ENCODE measurements at places on chromosomes 12 and 14. TPM values are rescaled to one million over a fixed set of nuclear protein-coding genes. Genes with fewer than 3 reads are reported as not detected.

DNA sequence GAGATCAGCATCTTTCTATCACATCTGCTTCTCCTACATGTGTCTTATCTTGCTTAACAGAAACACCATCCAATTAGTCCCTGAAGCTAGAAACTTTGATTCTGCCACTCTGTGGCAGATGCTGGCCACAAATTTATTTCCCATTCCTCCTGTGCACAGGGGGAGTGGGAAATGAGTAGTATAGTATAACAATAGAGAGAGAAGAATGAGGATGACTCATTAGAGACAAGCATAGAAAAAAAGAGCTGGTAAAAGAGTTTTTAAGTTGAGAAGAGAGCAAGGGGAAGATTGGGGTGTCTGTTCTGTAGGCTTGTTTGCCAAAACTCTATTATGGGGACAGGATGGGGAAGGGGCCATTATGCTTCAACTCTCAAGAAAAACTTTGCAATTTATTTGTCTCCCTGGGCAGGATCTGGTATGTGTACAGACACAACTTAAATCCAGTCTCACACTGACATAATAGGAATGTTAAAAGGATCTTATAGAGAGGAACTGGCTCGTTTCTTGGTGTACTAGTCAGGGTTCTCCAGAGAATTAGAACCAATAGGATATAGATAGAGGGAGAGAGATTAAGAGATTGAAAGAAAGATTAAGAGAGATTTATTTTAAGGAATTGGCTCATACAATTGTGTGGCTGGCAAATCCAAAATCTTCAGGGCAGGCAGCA lies 142.6 kb upstream of the CPSF6 start:
- DNase-seq: no peak

GRCh38 chr12:92412856-92413255 lies 267.2 kb upstream of the BTG1 start:
- no peak for DNase-seq

DNA sequence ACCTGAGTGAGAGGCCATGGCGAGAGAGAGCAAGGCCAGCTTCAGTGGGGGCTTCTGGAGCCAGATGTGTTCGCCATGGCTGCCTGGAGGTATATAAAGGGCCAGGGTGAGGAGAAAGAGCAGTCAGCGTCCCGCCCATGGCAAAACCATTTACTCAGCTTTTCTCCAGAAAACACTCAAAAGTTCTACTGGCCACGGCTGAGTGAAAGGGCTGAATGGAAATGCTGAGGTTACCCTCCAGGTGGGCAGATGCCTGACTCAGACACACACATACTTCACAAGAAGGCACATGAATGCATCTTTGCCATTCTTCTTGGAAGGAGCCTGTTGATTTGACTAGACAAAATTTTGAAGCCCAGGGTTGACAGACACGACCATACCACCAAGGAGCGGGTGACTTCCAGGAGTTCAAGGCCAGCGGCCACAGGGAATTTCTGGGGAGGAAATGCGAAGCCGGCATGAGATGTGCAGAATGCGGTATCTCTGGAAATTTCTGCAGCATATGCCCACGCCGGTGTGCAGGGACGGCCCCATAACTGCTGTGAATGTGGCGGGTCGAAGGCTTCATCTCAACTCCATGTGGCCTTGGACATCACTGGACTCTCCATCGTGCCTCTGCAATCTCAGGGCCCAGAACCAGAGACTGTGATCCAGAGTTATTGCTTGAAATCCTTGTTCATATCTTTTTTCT lies at the start of gene IL31:
Gene IL31 (minus strand): TSS at position 67 of the 691 bp plus-strand sequence. CDS start 49 bp downstream, at position 18.
- no peak for DNase-seq

DNA sequence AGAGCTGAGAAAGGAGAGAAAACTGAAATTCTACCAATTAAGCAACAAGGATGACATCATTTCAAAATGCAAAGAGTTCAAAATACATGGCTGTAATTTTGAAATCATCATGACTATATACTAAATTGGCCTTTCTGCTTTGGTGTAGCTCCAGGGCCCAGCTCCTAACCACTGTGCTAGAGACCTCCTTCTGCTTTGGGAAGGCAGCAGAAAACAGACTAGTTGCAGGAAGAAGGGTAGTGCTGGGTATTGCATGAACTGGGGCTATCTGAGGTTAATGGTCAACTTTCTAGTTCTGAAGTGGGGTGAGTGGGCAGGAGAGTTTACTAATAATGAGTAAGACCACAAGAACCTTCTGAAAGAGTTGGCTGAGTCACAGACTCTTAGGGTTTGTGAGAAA lies 66.2 kb downstream of the PTGER2 start:
- no peak for DNase-seq

DNA sequence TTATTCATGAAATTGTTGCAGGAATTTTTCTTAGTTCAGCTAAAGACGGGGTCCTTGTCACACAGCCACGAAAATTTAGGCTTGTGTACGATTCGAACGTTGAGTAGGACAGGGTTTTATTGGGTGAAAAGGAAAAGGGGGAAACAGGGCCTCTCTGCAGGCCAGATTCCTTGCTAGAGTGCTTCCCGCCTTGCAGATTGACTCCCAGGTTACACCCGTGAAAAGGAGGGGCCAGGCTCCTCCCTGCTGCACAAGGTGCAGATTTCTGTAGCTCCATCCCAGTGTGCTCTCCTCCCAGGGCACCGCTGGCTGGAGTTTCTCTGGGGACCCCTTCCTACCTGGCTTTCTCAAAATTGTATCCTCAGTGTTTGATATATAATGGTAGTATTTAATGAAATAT lies 221.5 kb downstream of the ERC1 start:
- no peak for DNase-seq

DNA sequence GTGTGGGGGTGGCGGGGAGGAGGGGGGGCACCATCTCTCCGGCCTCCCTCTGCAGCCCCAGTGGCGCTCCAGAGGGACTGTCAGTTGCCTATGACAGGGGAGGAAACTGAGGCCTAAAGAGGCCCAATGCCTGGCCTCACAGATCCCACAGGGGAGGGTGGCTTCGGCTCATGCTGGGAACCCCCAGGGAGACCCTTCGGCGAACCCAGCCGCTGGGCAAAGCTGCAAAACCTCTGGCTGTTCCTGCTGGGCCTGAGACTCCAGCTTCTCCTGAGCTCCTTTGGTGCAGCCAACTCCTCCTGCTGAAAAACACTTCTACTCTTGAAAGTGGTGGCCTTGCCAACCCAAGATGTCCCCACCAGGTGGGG lies 170.1 kb upstream of the RTL1 start:
- DNase-seq: no peak

DNA sequence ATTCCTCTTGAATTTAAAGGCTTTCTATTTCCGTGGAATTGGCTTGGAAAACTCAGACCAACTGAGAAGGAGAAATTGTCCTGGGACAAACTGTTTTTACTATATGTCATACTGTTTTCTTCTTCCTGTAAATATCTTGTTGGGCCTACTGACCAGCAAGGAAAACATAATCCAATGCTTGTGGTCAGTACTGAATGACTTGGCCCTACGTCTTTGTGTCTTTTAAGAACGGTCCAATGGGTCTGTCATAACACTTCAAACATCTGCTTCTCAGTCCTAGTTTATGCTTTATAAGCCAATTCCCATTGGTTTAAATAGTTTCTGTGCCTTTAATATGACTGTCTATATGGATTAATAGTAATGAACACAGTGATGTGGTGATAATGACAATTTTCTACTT lies 248.5 kb upstream of the DDHD1 start:
- DNase-seq: no peak

DNA sequence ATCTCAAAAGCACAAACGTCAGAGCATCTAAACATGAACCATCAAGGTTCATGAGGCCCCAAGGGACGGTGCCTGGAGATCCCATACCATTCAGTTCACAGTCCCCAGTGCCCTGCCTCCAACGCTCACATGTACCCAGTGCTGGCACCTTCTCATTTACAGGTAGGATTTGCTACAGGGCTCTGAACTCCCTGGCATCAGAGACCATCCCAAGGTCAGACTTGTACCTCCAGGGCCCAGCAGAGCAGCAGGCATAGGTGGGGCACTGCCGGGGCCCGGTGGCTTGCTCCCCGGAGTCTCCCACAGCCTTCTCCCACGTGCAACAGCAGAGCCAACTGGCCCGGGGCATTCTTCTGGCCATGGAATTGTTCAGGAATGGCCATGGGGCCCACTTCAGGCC lies 114.8 kb downstream of the BCL11B start:
- no peak for DNase-seq

DNA sequence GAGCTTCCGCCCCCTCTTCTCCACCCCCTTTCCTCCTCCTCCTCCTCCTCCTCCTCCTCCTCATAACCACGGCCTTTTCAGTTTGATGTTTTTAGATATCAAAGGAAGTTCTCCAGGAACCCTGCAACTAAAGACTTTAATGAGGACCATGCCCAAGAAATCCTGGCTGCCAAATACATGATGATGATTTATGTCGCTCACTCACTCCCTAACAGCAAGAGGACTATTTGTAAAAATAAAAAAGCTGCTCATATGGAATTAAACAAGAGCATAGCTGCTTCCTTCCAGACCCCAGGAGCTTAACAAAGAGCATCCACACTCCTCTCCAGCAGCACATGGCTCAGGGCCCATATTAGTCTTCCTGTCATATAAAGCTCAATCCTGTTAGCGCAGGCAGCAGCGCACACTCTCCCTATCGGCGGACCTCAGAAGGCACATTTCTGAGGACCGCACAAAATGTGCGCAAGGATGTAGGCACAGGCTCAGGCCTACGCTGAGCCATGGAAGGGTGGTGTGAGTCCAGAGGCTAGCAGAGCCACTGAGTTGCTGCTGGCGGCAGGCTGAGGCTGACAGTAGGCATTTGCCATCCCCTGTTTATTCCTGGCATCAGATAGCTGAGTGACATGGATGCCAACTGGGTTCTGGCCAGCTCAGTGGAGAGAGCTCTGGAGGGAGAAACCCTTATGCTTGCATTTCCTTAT lies 232.8 kb downstream of the MSRB3 start:
- DNase-seq: no peak

DNA sequence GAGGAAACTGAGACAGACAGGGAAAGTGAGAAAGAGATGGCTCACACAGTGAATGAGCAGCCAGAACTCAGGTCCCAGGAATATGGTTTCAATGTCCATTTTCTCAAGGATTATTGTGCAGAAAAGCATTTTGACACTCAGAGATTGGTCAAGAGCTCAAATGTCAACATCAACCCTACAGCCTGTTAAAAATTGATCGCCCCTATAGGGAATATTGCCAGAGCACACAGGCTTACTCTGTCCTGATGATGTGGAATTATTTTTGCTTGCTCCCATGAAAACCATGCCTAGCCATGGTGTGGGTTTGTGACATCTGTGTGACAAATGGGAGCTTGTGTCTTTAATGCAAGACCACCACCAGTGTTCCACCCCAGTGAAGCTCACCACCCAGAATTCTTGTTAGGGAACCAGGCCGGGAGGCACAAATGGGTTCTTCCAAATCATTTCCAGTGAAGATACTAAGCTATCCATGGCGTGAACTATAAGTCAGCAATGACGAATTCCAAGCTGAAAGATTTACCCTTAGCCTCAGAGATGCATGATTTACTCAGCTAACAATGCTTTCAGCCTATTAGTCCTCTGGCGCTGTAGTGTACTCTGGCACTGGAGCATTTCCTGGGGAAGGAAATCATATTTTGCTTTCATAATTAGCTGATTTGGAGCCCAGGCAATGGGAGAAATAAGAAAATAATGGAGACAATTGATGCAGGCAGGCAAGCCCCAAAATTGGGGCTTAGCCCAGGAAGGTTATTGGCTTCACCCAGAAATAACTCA lies 1188.2 kb upstream of the TMEM132C start:
- no peak for DNase-seq

DNA sequence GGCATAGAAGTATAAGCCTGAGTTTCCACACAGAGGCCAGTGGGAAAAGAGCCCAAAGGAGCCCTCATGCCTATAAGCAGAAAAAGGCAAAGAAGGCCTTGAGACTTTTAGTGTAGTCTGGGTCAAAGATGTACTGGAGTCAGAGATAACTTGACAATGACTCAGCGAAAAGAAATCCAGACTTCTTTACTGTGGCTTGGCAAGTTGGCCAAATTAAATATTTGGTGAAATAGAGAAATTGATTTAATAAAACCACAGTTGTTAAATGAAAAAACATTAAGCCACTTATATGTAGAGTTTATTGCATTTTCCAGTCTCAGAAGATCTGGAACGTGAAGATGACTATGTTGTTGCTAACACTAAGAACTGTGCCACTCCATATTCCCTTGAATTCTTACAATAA lies 105.1 kb downstream of the TMTC3 start:
- peak; percentile 21 for DNase-seq

GRCh38 chr12:28223025-28223554 lies 32.8 kb downstream of the CCDC91 start:
- no peak for DNase-seq

GRCh38 chr12:103144278-103144677 lies 186.8 kb downstream of the ASCL1 start:
- no peak for DNase-seq

GRCh38 chr12:123351349-123351748 lies 13.3 kb downstream of the SBNO1 start:
- DNase-seq: no peak

DNA sequence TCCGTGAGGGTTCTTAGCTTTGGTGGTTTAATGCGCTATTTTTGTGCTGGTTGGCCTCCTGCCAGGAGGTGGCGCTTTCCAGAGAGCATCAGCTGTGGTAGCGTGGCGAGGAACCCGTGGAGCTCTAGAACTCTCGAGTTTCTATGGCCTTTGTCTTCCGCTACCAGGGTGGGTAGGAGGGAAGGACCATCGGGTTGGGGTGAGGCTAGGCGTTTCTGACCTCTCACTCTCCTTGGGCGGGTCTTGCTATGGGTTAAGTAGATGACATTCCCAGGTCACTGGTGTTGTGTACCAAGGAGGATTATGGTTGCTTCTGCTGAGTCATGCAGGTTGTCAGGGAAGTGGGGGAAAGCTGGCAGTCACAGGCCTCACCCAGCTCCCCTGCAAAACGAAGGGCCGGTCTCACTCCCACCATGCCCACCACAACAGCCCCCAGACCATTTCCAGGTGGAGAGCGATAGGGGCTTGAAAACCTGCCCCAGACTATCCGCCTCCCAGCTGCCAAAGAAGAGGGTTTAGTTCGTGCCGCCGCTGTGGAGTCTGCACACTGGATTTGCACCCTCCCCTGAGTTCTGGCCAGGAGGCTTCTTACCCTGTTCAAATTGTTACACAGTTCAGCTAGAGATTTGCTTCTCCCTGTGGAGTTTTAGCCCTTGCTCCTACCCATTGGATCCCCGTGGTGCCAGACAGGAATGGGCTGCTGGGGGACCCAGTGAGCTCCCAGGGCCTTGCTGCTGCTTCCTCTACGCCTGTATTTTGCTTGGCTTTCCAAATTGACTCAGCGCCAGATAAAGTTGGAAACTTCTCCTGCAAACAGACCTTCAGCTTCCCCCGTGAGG lies 21.9 kb downstream of the RNFT2 start:
- peak; percentile 53 for DNase-seq

GRCh38 chr14:67778792-67779191 lies 37.6 kb downstream of the ZFYVE26 start:
- no peak for DNase-seq

The WNT1 gene
- total RNA-seq: not detected

The JAG2 gene
- total RNA-seq: 85.9 TPM

The KRT76 gene
- total RNA-seq: not detected

The ANO2 gene
- total RNA-seq: not detected

The SLCO1A2 gene
- total RNA-seq: 0.49 TPM

The FITM1 gene
- 0.81 TPM for total RNA-seq

The ATL1 gene
- total RNA-seq: 1.4 TPM

The TM7SF3 gene
- 46.5 TPM for total RNA-seq
